ENCODE measurements at places on chromosomes 5 and 9. TPM values are rescaled to one million over a fixed set of nuclear protein-coding genes. Genes with fewer than 3 reads are reported as not detected.

GRCh38 chr5:38191693-38192092 lies 66.7 kb upstream of the EGFLAM start:
- no peaks in the 10 kb centered on the region for H3K36me3 ChIP-seq
- H3K4me3 ChIP-seq: no peak overlapping the region
- peaks cover 2% of the 10 kb centered on the region for H3K4me1 ChIP-seq
- no peak overlapping the region for H3K27ac ChIP-seq
- no peak for DNase-seq
- peaks cover 43% of the 10 kb centered on the region for H3K27me3 ChIP-seq

DNA sequence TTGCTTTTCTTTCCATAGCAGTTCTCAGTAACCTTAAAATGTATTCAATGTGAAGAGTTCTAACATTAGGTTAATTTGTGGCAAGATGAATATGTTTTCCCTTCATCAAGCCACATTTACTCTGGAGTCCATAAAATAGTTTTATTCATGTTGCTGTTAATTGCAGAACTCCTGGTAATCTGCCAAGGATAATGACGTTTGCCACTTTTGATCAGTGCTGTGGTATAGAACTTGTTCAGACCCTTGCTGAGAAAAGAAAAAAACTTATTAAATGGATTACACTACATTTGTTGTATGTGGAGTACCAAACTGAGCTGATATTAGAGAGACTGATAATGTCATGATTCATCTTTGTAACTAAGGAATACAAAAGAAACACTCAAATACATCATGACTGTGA lies 212.4 kb upstream of the DMAC1 start:
- H3K27me3 ChIP-seq: no peaks in the 10 kb centered on the region
- no peak overlapping the region for H3K27ac ChIP-seq
- H3K4me3 ChIP-seq: no peak overlapping the region
- DNase-seq: no peak
- no peaks in the 10 kb centered on the region for H3K36me3 ChIP-seq

The GABRP gene
- total RNA-seq: not detected

The NR4A3 gene
- total RNA-seq: 1.2 TPM

The PCDHA10 gene
- total RNA-seq: 6.7 TPM

The ZNF608 gene
- 36.3 TPM for total RNA-seq
